ENCODE measurements at places on chromosomes 3 and 15.

DNA sequence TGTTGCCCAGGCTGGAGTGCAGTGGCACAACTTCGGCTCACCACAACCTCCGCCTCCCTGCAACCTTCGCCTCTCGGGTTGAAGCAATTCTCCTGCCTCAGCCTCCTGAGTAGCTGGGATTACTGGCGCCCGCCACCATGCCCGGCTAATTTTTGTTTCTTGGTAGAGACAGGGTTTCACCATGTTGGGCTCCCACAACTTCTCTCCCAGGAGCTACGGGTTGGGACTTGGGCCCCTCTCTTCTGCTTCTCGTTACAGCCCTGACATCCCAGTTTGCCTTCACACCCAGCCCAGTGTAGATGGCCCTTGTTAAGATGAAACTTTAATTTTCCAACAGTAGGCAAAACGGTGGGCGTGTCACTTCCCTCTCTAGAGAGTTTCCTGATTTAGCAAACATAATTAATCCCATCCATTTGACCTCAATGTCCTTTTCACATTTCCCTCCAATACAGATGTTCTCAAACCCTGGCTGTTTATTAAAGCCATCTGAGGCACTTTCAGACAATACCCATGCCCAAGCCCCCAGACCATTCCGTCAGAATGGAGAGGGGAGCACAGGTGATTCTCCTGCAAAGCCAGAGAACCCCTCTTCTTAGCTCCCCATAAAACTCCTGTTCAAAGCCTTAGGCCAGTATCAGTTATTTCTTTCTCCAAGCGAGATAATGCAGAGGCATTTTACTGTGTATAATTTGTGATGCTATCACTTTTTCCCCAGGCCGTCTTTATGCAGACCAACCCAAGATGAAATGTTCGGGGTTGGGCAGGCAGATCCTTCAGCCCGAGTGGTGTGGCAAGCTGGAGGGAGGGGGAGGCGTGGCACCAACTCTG is 245.7 kb downstream of the XXYLT1 start:
- no peak for DNase-seq

GRCh38 chr3:14524920-14525660 is 15.1 kb downstream of the GRIP2 start:
- DNase-seq: no peak

GRCh38 chr3:144496141-144496835 is 524.7 kb downstream of the DIPK2A start:
- DNase-seq: no peak

- peak; percentile 67 for DNase-seq
Observed at GRCh38 chr15:72199721-72200212, 2.2 kb upstream of the GRAMD2A start.

GRCh38 chr3:162122405-162122804 is 625.8 kb downstream of the OTOL1 start:
- no peak for DNase-seq

- peak; percentile 28 for DNase-seq
Observed at GRCh38 chr15:101068961-101069653, 149.9 kb downstream of the LRRK1 start.

- no peak for DNase-seq
Observed at GRCh38 chr3:31050296-31050695, 155.8 kb upstream of the GADL1 start.

- DNase-seq: peak; percentile 7
Observed at GRCh38 chr3:132723024-132723950, 1.1 kb upstream of the NPHP3 start.

GRCh38 chr3:6168256-6168655 is 692.7 kb upstream of the GRM7 start:
- DNase-seq: no peak

- peak; percentile 66 for DNase-seq
Observed at GRCh38 chr15:64686130-64686735, 89.2 kb downstream of the RBPMS2 start.

GRCh38 chr3:12380461-12380860 is 91.6 kb downstream of the PPARG start:
- DNase-seq: no peak

GRCh38 chr3:12508291-12508700 is 24.0 kb downstream of the TSEN2 start:
- peak; percentile 98 for DNase-seq

DNA sequence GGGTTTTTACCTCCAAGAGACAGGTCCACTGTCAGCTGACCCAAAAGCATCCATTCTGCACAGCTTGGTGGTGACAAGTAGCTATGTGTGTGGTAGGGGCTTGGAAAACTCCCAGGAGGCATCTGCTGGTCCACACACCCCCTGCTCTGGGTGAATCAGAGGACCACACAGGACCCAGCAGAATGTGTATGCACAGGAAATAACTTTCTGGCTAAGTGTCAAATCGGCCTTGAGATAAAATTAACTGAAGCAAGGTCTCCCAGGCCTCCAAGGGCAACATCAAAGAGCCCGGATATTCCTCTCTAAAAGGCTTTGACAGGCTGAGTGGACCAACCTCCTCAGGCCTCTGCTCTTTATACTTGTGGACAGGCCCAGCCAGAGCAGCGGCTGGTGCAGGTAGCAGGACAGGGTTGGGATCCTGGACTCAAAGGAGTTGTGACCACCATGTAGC is 66.5 kb downstream of the CTNNB1 start:
- DNase-seq: peak; percentile 88

- DNase-seq: no peak
Observed at GRCh38 chr3:152056987-152057386, 183.5 kb downstream of the SUCNR1 start.

DNA sequence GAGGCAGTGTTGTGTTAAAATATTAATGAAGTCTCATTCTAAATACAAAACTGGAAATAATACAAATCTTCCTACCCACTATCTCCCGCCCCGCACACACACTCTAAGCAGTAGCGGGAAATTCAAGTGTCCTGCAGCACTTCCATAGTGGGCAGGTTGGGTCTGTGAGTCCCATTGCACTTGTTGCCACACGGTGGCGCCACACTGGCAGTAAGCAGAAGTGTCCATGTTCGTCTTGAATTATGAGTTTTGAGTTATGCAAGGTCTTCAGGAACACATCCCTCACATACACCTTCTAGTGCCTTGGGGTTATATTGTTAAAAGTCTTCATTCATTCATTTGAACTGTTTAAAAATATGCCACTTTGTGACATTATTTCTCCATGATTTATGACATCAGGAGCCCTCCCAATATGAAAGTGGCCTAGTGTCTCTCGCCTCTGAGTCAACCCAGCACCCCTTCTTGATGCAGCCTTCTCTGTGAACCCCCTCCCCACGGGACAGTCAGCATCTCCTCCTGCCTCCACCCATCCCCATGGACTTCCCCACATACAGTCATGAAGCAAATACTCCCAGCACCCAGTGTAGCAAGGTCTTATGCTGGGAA is 17.6 kb upstream of the CCDC174 start:
- peak; percentile 30 for DNase-seq

DNA sequence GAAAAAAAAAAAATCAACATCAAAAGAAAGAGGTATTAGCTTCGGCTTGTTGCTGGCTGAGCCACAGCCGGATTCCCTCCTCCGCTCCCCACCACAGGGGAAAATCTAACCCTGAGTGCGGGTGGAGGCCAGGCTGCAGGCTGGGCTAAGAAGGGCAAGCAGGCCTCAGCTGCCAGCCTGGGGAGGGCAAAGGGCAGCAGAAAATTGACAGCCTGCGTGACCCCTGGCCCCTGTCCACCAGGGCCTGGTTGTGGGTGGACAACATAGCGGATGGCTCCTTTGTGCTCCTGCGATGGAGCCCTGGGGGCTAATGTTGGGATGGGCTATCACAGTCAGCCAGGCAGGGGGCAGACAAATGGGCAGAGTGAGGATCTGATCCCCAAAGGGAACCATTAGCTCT is 25.4 kb downstream of the CACNA2D2 start:
- DNase-seq: no peak

DNA sequence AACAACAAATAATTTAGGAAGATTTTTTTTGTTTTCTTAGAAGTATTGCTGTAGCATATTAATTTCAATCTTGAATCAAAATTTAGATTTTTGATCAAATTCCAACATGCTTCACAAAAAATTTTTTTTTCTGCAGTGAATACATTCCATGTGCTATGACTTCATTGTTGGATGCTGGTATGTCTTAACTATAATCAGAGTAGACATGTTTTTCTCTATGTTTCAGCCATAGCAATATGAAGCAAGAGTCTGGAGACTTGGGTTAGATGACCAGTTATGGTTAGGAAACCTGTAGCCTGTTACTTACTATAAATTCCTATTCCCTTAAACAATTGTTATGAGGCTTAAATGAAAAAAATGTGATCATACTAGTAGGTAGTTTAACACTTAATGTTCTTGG is 176.1 kb upstream of the CHL1 start:
- DNase-seq: no peak

- peak; percentile 56 for DNase-seq
Observed at GRCh38 chr15:64232400-64232799, 69.6 kb upstream of the PPIB start.

DNA sequence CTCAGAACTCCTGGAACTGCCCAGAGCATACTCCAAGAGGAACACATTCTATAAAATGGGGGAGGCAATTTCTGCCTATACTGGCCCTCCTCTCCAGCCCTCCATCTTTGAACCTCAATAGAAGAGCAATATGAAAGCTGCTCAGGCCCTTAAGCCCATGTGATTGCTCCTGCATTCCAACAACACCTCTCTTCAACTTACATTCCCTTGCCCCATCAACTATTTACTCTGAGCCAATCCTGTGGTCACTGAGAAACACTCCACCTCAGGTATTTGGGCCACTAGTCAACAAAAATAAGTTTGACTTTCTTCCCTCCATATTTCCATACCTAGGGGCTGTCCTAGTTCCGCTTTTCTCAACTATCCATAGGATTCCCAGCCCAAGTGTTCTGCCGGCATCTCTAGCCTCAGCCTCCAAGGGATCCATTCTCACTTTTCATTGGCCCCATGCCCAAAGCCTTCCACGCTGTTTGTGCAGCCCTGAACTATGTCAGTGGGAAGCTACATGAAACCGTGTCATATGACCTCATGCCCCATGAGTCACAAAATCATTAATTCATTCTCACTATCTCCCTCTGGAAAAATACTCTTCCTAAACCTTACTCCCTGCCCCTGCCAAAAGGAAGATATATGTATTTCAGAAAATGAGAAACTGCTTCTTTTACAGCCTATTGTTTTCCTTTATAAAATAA is 61.6 kb downstream of the GJD2 start:
- peak; percentile 41 for DNase-seq

DNA sequence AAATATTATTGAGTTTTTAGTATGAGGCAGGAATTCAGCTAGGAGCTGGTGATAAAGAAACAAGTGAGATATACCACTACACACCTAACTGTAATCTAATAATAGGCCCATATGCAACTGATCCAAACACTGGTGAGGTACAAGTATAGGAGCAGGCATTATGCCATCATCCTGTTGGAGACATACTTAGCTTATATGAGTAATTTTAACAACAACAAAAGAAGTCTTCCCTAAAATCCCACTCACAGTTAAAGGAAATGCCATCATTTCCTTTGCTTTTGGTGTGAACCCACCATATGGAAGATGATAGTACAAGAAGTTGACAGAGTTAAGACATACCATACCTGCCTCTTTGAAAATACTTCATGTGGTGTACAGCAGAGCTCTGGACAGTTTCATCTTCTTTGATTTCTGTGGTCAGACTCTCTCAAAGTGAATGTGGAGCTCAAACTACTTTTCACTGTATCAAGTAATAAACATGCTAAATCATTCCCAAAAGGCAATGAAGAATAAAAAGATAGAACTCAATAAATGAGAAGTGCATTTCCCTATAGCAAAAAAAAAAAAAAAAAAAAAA is 85.5 kb downstream of the CD200R1L start:
- DNase-seq: peak; percentile 65

GRCh38 chr15:81400640-81401236 is 26.7 kb upstream of the TMC3 start:
- DNase-seq: peak; percentile 58

DNA sequence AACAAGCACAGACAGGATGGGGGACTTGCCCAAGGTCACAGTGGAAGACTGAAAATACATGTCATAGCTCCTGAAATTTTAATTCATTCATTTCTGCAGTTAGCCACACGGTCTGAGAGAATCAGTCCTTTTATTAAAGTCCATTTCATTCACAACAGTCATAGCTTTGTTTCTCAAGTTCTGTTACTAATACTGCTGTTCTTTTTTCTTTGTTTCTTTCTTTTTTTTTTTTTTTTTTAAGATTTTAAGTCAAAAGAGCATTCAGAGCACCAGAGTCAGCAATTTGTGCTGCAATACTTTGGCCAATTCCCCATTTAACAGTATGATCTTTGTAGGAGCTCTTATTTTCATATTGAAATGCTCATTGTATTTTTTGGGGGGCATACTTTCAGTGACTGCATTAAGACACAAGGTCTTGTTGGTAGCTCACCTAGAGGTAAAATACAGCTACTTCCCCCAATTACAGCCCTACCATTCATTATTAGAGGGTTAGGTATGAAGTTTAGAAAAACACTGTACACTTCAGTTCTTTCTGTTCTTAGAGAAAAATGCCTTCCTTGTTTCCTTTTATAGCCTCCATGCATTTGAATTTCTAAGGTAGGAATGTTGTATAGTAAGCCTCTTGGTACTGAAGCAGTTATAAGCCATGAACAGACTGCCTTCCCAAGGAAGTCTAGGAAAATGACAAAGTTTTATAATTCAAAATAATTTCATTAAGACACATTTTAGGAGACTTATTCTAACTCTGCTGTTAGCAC is 9.6 kb downstream of the GALK2 start:
- DNase-seq: no peak

GRCh38 chr15:31609258-31609681 is 282.6 kb downstream of the KLF13 start:
- DNase-seq: no peak

DNA sequence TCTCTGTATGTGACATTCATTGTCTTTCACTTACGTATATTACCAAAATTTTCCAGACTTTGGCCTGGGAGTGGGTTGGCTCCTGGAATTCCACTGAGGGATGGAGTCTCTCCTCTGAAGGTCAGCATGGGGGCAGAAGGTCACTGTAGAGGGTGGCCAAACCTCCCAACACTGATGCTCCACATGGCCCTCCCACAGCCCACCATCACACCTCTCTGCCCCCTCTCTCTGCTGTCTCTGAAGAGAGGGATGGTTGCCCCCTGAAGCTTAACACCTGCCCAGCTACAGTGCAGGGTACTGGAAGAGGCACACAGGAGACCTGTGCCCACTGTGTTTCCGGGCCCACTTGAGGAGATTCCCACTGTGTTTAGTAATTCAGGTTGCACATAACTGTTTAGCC is 52.2 kb downstream of the CMTM6 start:
- DNase-seq: no peak

GRCh38 chr15:84914909-84915605 is 30.6 kb downstream of the SLC28A1 start:
- peak; percentile 89 for DNase-seq

Measured in astrocyte of the spinal cord (primary cell).